Karpas-422 (cell line): ENCODE measurements at places on chromosomes 1 and 21. TPM values are rescaled to one million over a fixed set of nuclear protein-coding genes. Genes with fewer than 3 reads are reported as not detected.

DNA sequence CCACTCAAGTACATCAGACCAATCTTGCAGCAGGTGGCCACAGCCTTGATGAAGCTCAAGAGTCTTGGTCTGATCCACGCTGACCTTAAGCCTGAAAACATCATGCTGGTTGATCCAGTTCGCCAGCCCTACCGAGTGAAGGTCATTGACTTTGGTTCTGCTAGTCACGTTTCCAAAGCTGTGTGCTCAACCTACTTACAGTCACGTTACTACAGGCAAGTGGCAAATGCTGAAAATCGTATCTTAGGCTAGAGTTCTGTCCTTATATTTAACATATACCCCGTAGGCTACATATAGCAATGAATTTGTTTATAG, 12.1 kb downstream of the HIPK1 start:
- peaks cover 26% of the 10 kb centered on the region for H3K36me3 ChIP-seq
- H3K27me3 ChIP-seq: no peaks in the 10 kb centered on the region
- DNase-seq: no peak
- peaks cover 32% of the 10 kb centered on the region for H3K4me1 ChIP-seq
- H3K27ac ChIP-seq: no peak overlapping the region

DNA sequence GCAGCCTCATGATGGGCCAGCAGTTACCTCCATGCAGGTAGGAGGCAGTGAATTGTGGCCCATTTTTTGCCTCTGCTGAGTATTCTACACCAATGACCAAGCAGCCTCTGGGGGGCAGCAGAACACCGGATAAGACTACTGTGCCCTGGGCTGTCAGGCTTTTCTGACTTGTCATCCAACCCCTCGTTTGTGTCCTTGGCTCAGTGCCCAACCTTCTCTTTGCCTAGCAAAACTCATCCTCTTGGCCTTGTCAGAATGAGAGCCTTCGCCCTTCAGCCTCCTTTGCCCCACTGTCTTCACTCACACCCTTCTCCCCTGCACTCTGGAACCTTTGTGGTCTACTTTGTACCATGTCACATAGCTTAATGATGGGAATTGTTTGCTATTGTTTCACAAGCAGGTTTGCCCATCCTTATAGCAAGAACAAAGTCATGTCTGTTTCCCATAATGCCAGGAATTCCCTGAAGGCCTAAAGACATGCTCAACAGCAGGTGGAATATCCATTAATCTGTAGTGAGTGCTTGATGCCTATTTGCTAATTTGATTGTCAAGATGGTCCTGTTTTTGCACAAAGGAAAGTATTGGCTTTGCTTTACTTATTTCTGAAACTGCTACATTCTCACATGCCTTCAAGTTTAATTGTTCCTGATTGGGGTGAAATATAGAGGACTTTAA, 255.9 kb downstream of the HHAT start:
- no peaks in the 10 kb centered on the region for H3K27me3 ChIP-seq
- H3K36me3 ChIP-seq: no peaks in the 10 kb centered on the region
- H3K27ac ChIP-seq: no peak overlapping the region
- no peak overlapping the region for H3K4me3 ChIP-seq

- H3K4me3 ChIP-seq: no peak overlapping the region
- no peak overlapping the region for H3K27ac ChIP-seq
- no peaks in the 10 kb centered on the region for H3K27me3 ChIP-seq
- no peak for DNase-seq
- H3K36me3 ChIP-seq: no peaks in the 10 kb centered on the region
These were observed 87.1 kb downstream of the CD58 start for GRCh38 chr1:116483481-116484309.

GRCh38 chr1:240008298-240008697, 83.4 kb upstream of the FMN2 start:
- H3K27ac ChIP-seq: no peak overlapping the region
- H3K4me1 ChIP-seq: no peaks in the 10 kb centered on the region
- no peak overlapping the region for H3K4me3 ChIP-seq
- no peaks in the 10 kb centered on the region for H3K36me3 ChIP-seq
- no peak for DNase-seq

- no peak for DNase-seq
- H3K4me1 ChIP-seq: no peaks in the 10 kb centered on the region
- no peak overlapping the region for H3K4me3 ChIP-seq
These were observed 4.9 kb downstream of the SLAMF8 start for GRCh38 chr1:159831412-159832141.

DNA sequence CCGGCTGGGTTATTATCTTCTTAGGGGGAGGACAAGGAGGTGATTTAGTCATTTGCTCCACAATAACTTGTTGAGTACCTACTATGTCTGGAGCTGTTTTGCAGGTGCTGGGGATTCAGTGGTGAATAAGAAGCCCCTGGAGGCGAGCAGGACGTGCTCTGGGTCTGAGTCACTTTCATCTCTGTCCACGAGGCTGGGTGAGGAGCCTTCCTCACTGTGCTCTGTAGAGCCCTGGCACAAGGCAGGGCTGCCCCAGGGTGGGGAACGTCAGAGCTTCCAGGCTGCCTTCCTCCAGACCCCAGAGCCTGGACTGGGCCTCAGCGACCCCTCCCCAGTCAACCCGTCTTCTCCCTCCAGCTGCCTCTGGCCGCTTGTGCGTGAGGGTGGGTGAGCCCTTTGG, 2.5 kb upstream of the PADI6 start:
- DNase-seq: no peak
- H3K4me1 ChIP-seq: no peaks in the 10 kb centered on the region
- no peaks in the 10 kb centered on the region for H3K27me3 ChIP-seq
- no peaks in the 10 kb centered on the region for H3K36me3 ChIP-seq
- no peak overlapping the region for H3K4me3 ChIP-seq

- no peaks in the 10 kb centered on the region for H3K27me3 ChIP-seq
- H3K27ac ChIP-seq: no peak overlapping the region
- no peak overlapping the region for H3K4me3 ChIP-seq
- H3K4me1 ChIP-seq: 0 out of 2 replicates have a peak, but pooled peaks cover 2% of the 10 kb centered on the region
- H3K36me3 ChIP-seq: 0 out of 2 replicates have a peak, but pooled peaks cover 3% of the 10 kb centered on the region
These were observed 30.4 kb upstream of the MTMR11 start for GRCh38 chr1:149967041-149967440.

DNA sequence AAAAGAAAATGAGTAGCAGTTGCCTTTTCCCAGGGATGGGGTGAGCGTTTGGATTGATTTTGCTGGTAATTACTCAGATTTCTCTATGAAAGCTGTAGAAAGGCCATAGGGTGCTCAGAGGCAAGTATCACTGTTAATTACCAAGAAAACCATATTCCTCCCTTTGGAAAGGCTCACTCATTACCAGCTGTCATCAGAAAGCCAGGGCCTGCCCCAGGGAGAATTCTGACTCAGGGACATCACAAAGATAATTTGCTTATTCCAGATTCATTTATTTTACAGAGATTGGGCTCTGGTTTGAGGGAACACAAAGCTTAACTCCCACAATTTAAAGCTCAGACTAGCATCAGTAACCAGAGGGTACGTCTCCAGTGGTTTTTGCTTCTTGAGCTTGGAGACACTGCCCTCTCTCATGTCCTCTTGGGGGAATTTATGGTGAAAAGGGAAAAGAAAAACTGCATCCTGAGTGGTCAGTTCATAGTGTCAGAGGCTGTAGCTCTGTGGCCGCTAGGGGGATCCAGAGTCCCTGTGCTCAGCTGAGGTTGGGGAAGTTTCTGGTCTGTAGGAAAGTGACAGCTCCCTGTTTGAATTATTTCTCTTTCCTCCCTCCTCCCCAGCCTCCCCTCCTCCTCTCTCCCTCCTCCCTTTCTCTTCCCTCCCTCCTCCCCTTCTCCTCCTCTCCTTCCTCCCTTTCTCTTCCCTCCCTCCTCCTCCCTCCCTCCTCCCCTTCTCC, 204.3 kb downstream of the KCNJ6 start:
- peak; percentile 87 for DNase-seq
- no peak overlapping the region for H3K27ac ChIP-seq
- H3K27me3 ChIP-seq: no peaks in the 10 kb centered on the region

DNA sequence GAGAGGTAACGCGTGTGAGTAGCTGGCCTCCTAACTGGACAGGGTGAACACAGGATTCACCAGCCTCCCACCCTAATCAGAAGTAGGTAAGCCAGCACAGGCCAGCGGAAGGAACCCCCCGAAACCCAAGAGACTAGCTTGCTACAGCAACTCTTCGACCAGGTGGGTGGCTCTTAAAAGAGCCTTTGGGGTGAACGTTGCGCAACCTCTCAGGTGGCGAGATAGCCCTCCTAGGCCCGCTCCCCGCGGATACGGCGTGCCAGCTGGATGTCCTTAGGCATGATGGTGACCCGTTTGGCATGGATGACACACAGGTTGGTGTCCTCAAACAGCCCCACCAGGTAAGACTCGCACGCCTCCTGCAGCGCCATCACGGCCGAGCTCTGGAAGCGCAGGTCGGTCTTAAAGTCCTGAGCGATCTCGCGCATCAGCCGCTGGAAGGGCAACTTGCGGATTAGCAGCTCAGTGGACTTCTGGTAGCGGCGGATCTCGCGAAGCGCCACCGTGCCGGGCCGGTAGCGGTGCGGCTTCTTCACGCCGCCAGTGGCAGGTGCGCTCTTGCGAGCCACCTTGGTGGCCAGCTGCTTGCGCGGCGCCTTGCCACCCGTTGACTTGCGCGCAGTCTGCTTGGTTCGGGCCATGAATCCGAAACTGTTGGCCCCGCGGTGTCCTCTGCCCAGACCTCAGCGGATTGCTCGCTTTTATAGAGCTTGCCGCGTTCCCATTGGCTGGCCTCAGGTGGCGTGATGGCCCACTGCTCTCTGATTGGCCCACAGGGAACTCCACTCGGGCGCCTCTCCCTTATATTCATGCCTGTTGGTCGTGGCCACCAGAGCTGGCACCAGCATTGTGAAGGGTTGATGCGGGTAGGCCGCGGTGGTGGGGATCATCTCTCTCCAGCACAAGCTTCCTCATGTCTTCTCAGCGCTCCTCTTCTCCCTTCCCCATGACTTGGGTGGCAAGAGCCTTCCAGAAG, 8.3 kb upstream of the TRIM17 start:
- H3K27me3 ChIP-seq: no peaks in the 10 kb centered on the region
- H3K36me3 ChIP-seq: no peaks in the 10 kb centered on the region

- no peaks in the 10 kb centered on the region for H3K4me1 ChIP-seq
- H3K27me3 ChIP-seq: no peaks in the 10 kb centered on the region
- DNase-seq: no peak
These were observed 63.9 kb downstream of the SSBP3 start for GRCh38 chr1:54342288-54342687.

DNA sequence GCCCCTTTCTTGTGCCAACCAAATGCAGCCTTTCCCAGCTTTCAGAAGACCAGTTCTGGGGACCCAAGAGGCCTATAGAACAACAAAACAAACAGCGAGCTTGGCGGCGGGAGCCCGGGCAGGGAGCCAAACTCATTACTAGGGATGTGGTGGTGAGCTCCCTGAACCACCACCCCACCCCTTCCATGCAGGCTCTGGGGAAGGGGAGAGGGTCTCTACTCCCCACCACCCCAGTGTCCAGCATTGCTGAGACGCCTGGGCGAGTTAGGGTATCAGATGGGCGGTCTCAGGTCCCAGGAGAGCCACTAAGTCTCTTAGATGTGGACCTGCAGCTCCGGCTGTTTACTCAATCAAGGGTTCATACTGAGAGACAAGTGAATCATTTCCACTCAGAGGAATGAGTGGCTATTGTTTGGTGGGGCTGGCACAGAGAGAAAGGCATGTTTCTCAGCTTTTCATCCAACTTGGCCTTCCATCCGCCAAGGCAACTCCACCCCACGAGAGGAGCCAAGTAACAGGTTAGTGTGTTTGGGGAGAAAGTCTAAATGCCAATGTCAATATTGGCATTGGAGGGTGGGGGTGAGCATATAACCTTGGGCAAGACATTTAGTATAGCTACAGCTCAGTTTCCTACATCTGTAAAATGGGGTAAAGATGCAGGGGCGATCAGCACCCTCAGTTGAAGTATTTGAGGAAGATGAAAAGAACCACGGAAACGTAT, 40.9 kb downstream of the PLXNA2 start:
- H3K4me3 ChIP-seq: no peak overlapping the region
- H3K4me1 ChIP-seq: no peaks in the 10 kb centered on the region
- DNase-seq: no peak
- no peaks in the 10 kb centered on the region for H3K36me3 ChIP-seq

GRCh38 chr21:35840949-35841348, 219.4 kb downstream of the SETD4 start:
- H3K4me3 ChIP-seq: no peak overlapping the region
- no peaks in the 10 kb centered on the region; the same call in 1 of the 2 replicates for H3K4me1 ChIP-seq
- no peaks in the 10 kb centered on the region for H3K27me3 ChIP-seq
- H3K27ac ChIP-seq: no peak overlapping the region

GRCh38 chr1:229411434-229412055, 22.3 kb downstream of the ACTA1 start:
- H3K36me3 ChIP-seq: no peaks in the 10 kb centered on the region
- no peak overlapping the region for H3K4me3 ChIP-seq
- no peaks in the 10 kb centered on the region for H3K27me3 ChIP-seq
- DNase-seq: peak; percentile 28
- no peaks in the 10 kb centered on the region for H3K4me1 ChIP-seq

- no peaks in the 10 kb centered on the region for H3K36me3 ChIP-seq
- H3K27ac ChIP-seq: no peak overlapping the region
- no peak overlapping the region for H3K4me3 ChIP-seq
- no peak for DNase-seq
These were observed 145.4 kb downstream of the ZC3H11B start for GRCh38 chr1:219467524-219467923.

- peaks cover 12% of the 10 kb centered on the region for H3K4me1 ChIP-seq
- H3K36me3 ChIP-seq: no peaks in the 10 kb centered on the region
- H3K27me3 ChIP-seq: no peaks in the 10 kb centered on the region
- H3K4me3 ChIP-seq: no peak overlapping the region
- DNase-seq: no peak
- H3K27ac ChIP-seq: no peak overlapping the region
These were observed 636.9 kb downstream of the KIF26B start for GRCh38 chr1:245791410-245792312.

GRCh38 chr1:11535761-11536572, 57.0 kb downstream of the DISP3 start:
- H3K4me1 ChIP-seq: no peaks in the 10 kb centered on the region
- no peak overlapping the region for H3K4me3 ChIP-seq
- DNase-seq: peak; percentile 49
- H3K36me3 ChIP-seq: no peaks in the 10 kb centered on the region
- H3K27ac ChIP-seq: no peak overlapping the region
- H3K27me3 ChIP-seq: no peaks in the 10 kb centered on the region

- H3K36me3 ChIP-seq: no peaks in the 10 kb centered on the region
- no peaks in the 10 kb centered on the region for H3K27me3 ChIP-seq
- no peak overlapping the region for H3K4me3 ChIP-seq
- no peaks in the 10 kb centered on the region for H3K4me1 ChIP-seq
- no peak overlapping the region for H3K27ac ChIP-seq
These were observed 235.1 kb downstream of the RRAGC start for GRCh38 chr1:38624336-38625039.

The PBXIP1 gene
- 26.1 and 55.8 TPM in 2 replicates for total RNA-seq

The CYYR1 gene
- not detected in 2 replicates for total RNA-seq

The PTTG1IP gene
- total RNA-seq: 37.8 and 44.7 TPM in 2 replicates

The PDPN gene
- total RNA-seq: not detected in 2 replicates

The NECTIN4 gene
- total RNA-seq: not detected in 2 replicates

The NCAM2 gene
- total RNA-seq: 0.18 TPM in 1 of 2 replicates, not detected in the other

The CCDC30 gene
- total RNA-seq: 2.1 and 2.9 TPM in 2 replicates
